Gastroesophageal sphincter (tissue), 4 donors: ENCODE measurements at places on chromosomes 4 and X. TPM values are rescaled to one million over a fixed set of nuclear protein-coding genes. Genes with fewer than 3 reads are reported as not detected.

GRCh38 chr4:117971403-117971802 lies 62.9 kb upstream of the NDST3 start:
- no peak for ATAC-seq

GRCh38 chr4:83114576-83114975 lies at the start of gene PLAC8:
TSS of gene PLAC8 (minus strand) at chr4:83114729. CDS start at chr4:83107921, 6,808 bp downstream.
- ATAC-seq, result no peak

DNA sequence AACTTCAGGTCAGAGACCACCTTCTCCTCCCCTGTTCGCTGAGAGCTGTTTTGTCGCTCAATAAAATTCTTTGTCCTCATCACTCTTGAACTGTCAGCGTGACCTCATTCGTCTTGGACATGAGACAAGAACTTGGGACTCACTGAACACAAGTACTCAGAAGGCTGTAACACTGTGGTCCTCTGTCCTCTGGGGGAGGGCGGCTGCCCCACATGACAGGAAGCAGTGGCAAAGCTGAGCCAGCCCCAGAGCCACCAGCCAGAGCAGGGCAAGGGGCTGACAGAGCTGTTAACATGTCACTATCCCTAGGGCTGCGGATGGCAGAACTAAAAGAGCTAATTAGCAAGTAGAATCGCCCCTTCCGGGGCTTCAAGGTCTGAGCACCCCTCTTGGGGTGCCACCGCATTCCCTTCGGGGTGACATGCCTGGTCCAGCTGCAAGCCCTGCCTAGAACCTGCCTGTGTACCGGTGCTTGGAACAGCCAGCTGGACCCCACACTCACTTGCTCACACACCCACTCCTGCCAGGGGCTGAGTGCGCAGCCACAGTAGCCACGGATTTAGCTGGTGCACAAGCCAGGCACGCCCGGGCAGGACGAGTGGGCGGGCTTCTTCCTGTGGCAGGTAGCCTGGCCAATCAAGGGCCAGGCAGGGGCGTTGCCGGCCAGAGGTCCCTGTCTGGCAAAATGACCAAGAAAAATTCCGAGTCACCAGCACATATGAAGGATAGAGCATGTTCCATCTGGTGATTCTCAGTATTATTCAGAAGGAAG lies 648.6 kb upstream of the AGA start:
- peak; percentile 28 for ATAC-seq

Gene GPRASP2
- total RNA-seq, result 12.6 TPM

DNA sequence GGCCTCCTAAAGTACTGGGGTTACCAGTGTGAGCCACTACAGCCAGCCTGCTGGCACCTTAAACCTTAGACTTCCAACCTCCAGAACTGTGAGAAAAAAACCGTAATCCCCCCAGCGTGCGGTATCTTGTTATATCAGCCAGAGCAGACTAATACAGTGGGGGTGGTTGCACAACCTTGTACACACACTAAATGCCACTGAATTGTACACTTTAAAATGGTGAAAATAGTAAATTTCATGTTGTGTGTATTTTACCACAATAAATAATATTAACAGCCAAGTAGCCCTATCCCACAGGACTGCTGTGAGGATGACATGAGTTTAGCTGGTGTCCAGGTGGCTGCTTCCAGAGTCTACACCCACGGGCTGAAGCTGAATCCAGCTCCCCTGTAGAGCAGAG lies 38.8 kb downstream of the ZBTB49 start:
- ATAC-seq, result no peak

Gene DAPP1
- total RNA-seq, result 1.6 TPM

DNA sequence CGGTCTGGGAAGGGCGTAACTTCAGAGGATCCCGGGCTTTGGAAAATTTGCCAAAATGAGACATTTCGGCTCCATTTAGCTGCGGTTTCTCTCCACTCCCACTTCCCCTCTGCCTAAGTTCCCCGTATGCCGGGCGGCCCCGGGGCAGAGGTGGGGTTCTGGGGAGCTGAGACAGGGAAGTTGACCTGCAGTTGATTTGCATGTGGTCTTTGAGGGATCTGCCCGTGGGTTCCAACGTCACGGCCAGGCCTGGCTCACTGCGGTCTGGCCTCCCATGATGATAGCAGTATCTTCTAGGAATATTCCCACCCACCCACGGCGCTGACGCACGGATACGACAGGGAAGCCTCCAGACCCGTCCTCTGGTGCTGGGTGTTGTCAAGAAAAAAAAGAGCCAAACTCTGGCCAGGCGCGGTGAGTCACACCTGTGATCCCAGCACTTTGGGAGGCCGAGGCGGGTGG lies 27.3 kb upstream of the CRLF2 start:
- peak; percentile 70 for ATAC-seq

Gene HMGB2
- 45.1 TPM for total RNA-seq

DNA sequence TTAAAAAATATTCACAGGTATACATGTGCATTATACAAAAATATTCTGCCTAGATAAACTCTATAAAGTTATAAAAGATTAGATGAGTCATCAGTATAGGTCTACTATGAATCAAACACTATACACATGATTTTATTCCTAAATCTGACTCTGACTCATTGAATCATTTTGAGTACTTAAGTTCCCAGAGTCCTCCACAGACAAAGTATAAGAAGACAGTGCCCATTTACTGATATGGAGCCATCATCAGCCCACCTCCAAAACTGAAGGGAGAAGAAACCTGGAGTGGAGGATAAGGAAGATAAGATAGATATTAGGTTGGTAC lies 28.7 kb upstream of the ANTXR2 start:
- no peak for ATAC-seq

Gene FAM184B
- total RNA-seq, result not detected

Gene VBP1
- 31.8 TPM for total RNA-seq
